Peyer's patch (tissue), 4 donors: ENCODE measurements at places on chromosomes 6 and 20. TPM values are rescaled to one million over a fixed set of nuclear protein-coding genes. Genes with fewer than 3 reads are reported as not detected.

GRCh38 chr20:37524859-37525708 lies 2.6 kb downstream of the BLCAP start:
- H3K4me1 ChIP-seq: peaks cover 12% of the 10 kb centered on the region
- no peaks in the 10 kb centered on the region for H3K27me3 ChIP-seq
- peak overlapping the region; percentile 11 for H3K4me3 ChIP-seq
- no peak for DNase-seq

DNA sequence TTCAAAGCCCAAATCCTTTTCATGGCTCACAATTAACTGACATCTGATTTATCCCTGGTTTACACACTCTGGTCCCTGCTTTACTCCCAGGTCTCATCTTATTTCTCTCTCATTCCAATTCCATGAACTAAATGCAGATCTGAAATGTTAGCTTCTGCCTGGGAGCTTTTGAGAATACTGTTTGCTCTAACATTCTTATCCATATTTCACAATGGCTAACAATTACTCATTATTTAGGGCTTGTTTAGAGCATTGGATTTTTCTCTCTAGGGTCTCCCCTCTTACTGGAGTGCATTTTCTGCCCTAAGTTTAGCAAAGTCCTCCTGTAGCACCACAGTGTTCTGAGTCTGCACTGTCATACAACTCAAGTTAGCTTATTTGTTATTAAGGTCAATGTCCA lies 121.5 kb upstream of the HCRTR2 start:
- DNase-seq: no peak
- H3K27me3 ChIP-seq: no peaks in the 10 kb centered on the region
- no peak overlapping the region for H3K27ac ChIP-seq
- no peak overlapping the region for H3K4me3 ChIP-seq

- no peak overlapping the region for H3K27ac ChIP-seq
- no peak for DNase-seq
- H3K4me1 ChIP-seq: no peaks in the 10 kb centered on the region
- H3K4me3 ChIP-seq: no peak overlapping the region
- H3K36me3 ChIP-seq: no peaks in the 10 kb centered on the region
- H3K27me3 ChIP-seq: no peaks in the 10 kb centered on the region
Observed at GRCh38 chr6:96721227-96721626, 116.0 kb downstream of the GPR63 start.

- peaks cover 20% of the 10 kb centered on the region for H3K4me1 ChIP-seq
- no peak overlapping the region for H3K27ac ChIP-seq
- peak overlapping the region; percentile 91 for H3K4me3 ChIP-seq
- no peaks in the 10 kb centered on the region for H3K27me3 ChIP-seq
Observed at GRCh38 chr20:3160418-3160817, 753 bp upstream of the FASTKD5 start.

DNA sequence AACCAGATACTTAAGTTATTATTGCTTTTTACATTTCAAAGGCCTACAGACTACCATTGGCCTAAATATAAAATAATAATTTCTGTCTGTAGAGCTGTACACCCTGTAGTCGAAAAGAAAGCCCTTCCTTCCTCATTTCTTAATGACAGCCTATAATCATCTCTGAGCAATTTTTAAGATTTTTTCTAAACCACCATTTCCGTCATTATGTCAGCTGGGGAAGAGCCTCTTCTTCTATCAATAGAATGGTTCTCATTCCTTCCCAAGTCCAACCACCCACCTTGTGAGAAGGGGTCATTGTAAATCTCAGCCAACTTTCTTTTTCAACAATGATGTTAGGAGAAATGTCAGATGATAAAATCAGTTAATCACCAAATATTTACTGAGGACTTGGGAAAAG lies 91.8 kb downstream of the PLEKHG1 start:
- no peaks in the 10 kb centered on the region for H3K27me3 ChIP-seq
- DNase-seq: no peak
- peak overlapping the region; percentile 55 for H3K27ac ChIP-seq
- H3K4me1 ChIP-seq: no peaks in the 10 kb centered on the region

DNA sequence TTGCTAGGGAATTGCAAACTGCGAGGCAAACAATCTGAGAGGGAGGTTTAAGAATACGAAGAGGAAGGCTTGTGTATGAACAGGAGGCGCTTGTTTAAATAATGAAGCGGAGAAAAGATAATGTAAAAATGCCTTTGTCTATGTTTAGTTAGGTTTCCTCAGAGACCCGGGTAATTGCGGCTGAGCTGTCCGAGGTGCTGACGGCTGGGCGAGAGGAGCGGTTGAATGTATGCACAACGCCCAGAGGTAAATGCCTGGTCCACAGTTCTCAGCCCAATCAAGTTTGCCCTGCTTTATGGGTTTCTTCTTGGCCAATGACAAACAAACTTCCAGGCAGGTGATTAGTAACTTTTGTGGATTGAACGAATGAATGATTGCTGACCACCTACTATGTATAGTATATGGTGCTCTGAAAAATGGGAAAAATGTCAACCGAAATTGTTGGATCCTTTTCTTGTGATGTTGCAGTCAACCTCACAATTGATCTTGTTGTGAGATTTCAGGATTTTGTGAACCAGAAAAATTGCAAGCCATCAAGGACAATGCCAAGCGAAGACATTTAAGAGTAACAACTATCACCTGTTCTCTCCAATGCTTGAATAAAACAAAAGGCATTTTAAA lies 38.3 kb upstream of the SLC32A1 start:
- no peaks in the 10 kb centered on the region for H3K27me3 ChIP-seq
- no peak overlapping the region for H3K27ac ChIP-seq
- no peak overlapping the region for H3K4me3 ChIP-seq
- no peaks in the 10 kb centered on the region for H3K4me1 ChIP-seq

DNA sequence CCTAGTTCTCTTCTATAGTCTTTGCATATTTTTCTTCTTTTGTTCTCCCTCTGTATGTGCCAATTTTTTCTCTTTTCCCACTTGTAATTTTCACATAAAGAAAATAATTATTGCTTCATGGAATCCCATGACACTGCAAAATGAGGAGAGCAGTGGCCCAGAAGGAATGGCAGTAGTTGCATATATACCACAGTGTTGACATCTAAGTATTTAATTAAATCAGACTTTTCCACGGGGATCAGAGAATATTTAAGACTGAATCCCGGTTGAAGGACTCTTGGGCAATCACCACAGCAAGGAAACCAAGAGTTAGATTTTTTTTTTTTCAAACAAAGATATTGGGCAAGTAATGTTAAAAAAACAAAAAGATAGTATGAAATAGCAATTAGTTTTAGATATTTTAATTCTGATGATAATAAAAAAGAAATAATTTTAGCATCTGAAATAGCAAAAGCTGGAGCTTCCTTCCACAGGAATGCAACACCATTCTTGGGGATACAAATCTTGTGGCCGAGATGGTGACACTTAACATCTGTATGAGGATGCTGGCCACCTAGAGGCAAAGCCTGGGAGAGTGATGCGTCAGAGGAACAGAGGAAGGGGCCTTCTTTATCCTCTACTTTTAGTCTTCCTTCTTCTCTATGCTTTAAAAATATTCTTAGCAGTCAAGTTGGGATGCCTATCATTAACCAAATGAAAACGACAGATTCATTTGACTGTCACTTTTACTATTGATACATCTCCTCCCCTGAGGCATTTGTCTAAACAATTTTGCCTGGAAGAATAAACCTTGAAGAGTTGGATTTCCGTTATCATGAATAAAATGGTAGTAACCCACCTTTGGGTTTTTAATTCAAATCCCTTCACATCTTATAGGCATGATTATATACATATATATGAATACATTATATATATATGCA lies 356.2 kb downstream of the GJA1 start:
- H3K36me3 ChIP-seq: no peaks in the 10 kb centered on the region
- H3K4me3 ChIP-seq: no peak overlapping the region
- H3K27me3 ChIP-seq: no peaks in the 10 kb centered on the region
- H3K27ac ChIP-seq: no peak overlapping the region

- DNase-seq: peak; percentile 69
- H3K4me3 ChIP-seq: no peak overlapping the region
- no peak overlapping the region for H3K27ac ChIP-seq
- no peaks in the 10 kb centered on the region for H3K36me3 ChIP-seq
Observed at GRCh38 chr6:106223300-106223930, 102.1 kb downstream of the ATG5 start.

DNA sequence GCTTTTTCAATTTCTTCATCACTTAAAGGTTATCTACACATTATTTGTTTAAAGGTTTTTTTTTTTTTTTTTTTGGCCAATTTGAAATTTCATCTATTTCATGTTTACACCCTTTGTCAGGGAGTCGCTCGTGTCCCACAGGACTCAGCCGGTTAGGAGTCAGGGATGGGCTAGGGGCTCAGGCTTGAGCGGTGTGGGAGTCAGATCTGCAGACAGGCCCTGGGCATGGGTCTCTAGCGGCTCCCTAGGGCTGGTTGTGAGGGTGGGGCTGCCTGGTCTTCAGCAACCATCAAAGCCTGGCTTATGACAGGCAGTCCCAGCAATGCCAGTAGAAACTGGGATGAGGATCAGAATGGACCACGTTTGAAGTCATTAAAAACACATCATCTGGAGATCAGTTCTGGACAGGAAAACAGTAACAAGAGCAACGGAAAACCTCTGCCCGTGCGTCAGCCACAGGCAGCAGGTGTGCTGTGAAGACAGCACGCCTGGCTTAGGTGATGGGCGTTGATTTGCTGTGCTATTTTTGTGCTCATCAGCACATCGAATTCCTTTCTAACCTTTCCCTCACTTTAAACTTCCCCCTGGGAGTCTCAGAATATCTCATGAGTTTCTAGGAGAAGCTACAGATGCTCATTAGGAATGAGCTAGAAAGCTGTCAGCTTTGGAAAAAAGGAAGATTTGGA lies 91.3 kb upstream of the MPC1 start:
- H3K4me1 ChIP-seq: no peaks in the 10 kb centered on the region
- no peaks in the 10 kb centered on the region for H3K36me3 ChIP-seq
- H3K4me3 ChIP-seq: no peak overlapping the region
- H3K27ac ChIP-seq: no peak overlapping the region

GRCh38 chr20:58565461-58566175 lies 50.4 kb upstream of the APCDD1L start:
- H3K4me3 ChIP-seq: no peak overlapping the region
- no peak overlapping the region for H3K27ac ChIP-seq
- no peaks in the 10 kb centered on the region for H3K27me3 ChIP-seq
- no peak for DNase-seq
- H3K36me3 ChIP-seq: no peaks in the 10 kb centered on the region
- no peaks in the 10 kb centered on the region for H3K4me1 ChIP-seq

GRCh38 chr6:150079604-150080003 lies 10.7 kb upstream of the ULBP3 start:
- no peak for DNase-seq
- no peak overlapping the region for H3K27ac ChIP-seq
- no peak overlapping the region for H3K4me3 ChIP-seq
- H3K36me3 ChIP-seq: no peaks in the 10 kb centered on the region

GRCh38 chr6:85672050-85672449 lies 29.4 kb upstream of the SYNCRIP start:
- no peaks in the 10 kb centered on the region for H3K27me3 ChIP-seq
- H3K4me1 ChIP-seq: no peaks in the 10 kb centered on the region
- H3K4me3 ChIP-seq: no peak overlapping the region
- H3K36me3 ChIP-seq: no peaks in the 10 kb centered on the region
- no peak overlapping the region for H3K27ac ChIP-seq

DNA sequence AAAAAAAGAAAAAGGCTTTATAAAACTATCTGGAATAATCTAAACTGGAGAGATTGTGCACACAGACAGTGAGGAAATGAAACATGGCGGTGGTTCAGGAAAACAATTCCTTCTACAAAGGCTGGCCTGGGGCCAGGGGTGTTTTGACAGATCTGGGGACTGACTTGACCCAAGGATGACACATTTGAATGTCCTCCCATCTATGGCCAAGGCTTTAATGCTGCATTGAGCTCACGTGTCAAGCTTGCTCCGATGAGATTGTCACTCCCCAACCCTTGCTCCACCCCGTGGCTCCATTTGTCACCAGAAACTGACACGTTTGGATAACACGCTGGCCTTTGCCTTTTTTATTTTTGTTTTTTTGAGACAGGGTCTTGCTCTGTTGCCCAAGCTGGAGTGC lies 156.1 kb downstream of the ZFP64 start:
- H3K36me3 ChIP-seq: no peaks in the 10 kb centered on the region
- H3K4me1 ChIP-seq: no peaks in the 10 kb centered on the region
- no peak overlapping the region for H3K4me3 ChIP-seq
- no peaks in the 10 kb centered on the region for H3K27me3 ChIP-seq
- H3K27ac ChIP-seq: no peak overlapping the region

GRCh38 chr20:36645998-36646397 lies at the start of gene SLA2:
Gene SLA2 (minus strand): TSS chr20:36646196. CDS start chr20:36641335, 4,861 bp downstream.
- H3K27me3 ChIP-seq: no peaks in the 10 kb centered on the region
- no peaks in the 10 kb centered on the region for H3K36me3 ChIP-seq
- peak within 1 kb of the TSS; percentile 45 for H3K4me3 ChIP-seq
- no peaks in the 10 kb centered on the region for H3K4me1 ChIP-seq
- peak; percentile 80 for DNase-seq

- no peaks in the 10 kb centered on the region for H3K27me3 ChIP-seq
- no peak overlapping the region for H3K4me3 ChIP-seq
Observed at GRCh38 chr6:36245572-36246061, 24.2 kb upstream of the PNPLA1 start.

DNA sequence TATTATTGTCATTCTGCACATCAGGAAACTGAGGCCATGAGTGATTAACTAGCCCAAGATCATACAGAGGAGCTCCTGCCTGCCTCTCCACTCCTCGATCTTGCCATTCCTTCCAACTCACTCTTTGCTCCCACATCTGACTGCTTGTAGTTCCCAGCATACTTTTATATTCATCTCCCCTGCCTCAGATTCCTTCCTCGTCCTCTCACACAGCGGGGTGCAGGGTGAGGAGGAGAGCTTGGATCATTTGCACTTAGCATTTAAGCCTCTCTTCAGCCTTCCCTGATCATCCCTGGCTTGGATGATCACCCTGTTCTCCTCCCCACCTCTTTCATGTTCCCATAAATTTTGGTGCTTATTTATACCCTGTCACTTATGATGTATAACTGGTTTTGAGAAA lies 515.1 kb upstream of the SOX4 start:
- DNase-seq: no peak
- H3K4me1 ChIP-seq: no peaks in the 10 kb centered on the region
- H3K4me3 ChIP-seq: no peak overlapping the region
- H3K27ac ChIP-seq: no peak overlapping the region

GRCh38 chr6:39573541-39573940 lies 151.7 kb downstream of the KIF6 start:
- no peaks in the 10 kb centered on the region for H3K36me3 ChIP-seq
- H3K4me1 ChIP-seq: no peaks in the 10 kb centered on the region
- no peaks in the 10 kb centered on the region for H3K27me3 ChIP-seq
- no peak for DNase-seq
- H3K4me3 ChIP-seq: no peak overlapping the region
- no peak overlapping the region for H3K27ac ChIP-seq

- no peaks in the 10 kb centered on the region for H3K27me3 ChIP-seq
- H3K4me1 ChIP-seq: no peaks in the 10 kb centered on the region
- H3K36me3 ChIP-seq: no peaks in the 10 kb centered on the region
- DNase-seq: no peak
Observed at GRCh38 chr6:150894935-150895552, 29.5 kb downstream of the MTHFD1L start.

- no peaks in the 10 kb centered on the region for H3K27me3 ChIP-seq
- no peak overlapping the region for H3K27ac ChIP-seq
- no peaks in the 10 kb centered on the region for H3K4me1 ChIP-seq
- H3K4me3 ChIP-seq: no peak overlapping the region
- peaks cover 12% of the 10 kb centered on the region for H3K36me3 ChIP-seq
Observed at GRCh38 chr6:106620931-106621672, 8.2 kb downstream of the RTN4IP1 start.

The MUC22 gene
- total RNA-seq: not detected

The DSE gene
- total RNA-seq: 71.8 TPM

The SRMS gene
- not detected for total RNA-seq

The MCHR2 gene
- total RNA-seq: not detected

The HIVEP2 gene
- total RNA-seq: 35.5 TPM

The C20orf144 gene
- total RNA-seq: not detected

The CST2 gene
- not detected for total RNA-seq
